ENCODE measurements at places on chromosomes 4 and X.

GRCh38 chr4:5421416-5421815 lies 286.9 kb downstream of the EVC2 start:
- DNase-seq = no peak

DNA sequence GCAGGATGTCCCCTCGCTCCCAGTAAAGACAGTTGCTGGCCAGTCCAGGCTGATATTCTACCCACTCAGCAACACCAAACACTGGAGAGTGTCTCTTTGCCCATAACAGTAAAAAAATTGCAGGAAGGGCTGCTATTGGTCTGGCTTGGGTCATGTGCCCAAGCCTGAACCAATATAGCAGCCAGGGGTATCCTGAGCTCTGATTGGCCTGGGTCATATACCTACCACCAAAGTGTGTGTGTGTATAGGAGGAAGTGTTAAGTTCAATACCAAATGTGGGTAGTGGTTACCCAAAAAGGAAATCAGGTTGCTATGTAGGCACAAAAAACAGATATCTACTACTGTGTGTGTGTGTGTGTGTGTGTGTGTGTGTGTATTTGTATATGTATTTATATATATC lies 373.2 kb downstream of the BCOR start:
- no peak for DNase-seq

- no peak for DNase-seq
Measured at GRCh38 chr4:51942108-51942832, 77.9 kb downstream of the LRRC66 start.

DNA sequence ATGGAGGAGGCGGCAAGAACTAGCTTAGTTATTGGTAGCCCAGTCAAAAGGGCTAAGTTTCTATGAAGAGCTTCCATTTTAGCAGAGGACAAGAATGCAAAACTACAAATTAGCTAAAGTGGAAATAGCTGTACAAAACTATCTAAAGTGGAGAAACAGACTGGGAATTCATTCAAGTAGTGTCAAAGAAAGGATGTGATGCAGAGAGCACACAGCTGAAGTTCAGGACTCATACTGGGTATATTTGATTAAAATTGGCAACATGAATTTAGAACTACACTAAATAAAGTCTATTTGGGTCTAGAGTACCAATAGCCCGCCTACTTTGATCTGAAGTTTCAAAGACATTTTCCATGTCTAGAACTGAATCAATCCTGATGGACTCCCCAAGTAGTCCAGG lies 33.1 kb upstream of the GNRHR start:
- no peak for DNase-seq

DNA sequence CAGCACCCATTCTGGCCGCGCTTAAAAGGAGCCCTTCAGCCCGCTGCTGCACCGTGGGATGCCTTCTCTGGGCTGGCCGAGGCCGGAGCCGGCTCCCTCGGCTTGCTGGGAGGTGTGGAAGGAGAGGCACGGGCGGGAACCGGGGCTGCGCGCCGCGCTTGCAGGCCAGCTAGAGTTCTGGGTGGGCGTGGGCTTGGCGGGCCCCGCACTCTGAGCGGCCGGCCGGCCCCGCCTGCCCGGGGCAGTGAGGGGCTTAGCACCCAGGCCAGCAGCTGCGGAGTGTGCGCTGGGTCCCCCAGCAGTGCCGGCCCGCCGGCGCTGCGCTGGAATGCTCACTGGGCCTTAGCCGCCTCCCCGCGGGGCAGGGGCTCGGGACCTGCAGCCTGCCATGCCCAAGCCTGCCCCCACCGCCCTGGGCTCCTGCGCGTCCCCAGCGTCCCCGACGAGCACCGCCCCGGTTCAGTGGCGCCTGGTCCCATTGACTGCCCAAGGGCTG lies 111.3 kb downstream of the PCDH18 start:
- no peak for DNase-seq

GRCh38 chr4:71377561-71377960 lies 38.7 kb downstream of the SLC4A4 start:
- DNase-seq = no peak

DNA sequence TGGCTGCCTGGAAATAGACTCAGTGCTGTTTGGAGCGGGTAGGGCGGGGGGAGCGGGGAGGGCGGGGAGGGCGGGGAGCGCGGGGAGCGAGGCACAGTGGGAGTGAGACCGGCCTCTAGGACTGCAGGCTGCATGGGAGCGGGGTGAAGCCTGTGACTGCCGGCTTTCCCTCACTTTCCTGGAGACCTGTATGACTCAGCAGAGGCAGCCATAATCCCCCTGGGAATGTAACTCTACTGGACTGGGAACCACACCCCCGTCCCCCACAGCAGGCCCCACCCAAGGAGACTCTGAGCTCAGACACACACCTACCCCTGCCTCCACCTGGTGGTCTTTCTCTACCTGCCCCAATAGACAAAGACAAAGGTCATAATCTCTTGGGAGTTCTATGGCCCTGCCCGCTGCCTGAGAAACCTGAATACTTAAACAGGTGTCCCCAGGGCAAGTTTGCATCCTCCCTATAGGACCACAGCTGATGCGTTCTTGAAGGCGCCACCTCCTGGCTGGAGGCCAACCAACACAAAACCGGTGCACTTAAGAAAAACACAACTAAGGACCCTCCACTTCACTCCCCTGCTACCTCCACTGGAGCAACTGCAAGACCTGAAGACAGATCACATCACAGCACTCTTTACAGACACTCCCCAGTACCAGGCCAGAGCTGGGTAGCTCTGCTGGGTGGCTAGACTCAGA lies 18.0 kb downstream of the HDAC8 start:
- no peak for DNase-seq

GRCh38 chr4:144451766-144452450 lies 194.0 kb upstream of the HHIP start:
- no peak for DNase-seq

DNA sequence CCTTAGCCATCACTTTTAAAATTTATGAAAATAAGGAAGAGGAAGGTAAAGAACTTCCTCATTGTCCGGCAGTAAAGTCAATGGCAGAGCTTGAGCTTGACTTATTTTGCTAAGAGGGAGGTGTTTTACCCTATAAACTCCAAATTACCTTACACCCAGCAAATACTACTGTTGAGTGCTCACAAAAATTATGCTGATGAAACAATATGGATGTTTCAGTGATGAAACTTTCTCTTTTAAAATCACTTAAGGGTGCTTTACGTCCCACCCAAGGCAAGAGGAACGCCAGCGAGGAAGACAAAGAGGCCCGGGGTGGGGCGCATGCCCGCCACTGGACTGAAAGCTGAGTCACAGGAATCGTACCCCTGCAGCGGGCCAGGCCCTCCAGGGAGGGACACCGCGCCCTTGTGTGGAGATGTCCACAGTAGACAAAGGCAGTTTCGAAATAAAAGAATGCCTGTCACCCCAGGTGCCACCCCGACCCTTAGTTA lies 560 bp upstream of the TMSB4X start:
- peak; percentile 78 for DNase-seq

DNA sequence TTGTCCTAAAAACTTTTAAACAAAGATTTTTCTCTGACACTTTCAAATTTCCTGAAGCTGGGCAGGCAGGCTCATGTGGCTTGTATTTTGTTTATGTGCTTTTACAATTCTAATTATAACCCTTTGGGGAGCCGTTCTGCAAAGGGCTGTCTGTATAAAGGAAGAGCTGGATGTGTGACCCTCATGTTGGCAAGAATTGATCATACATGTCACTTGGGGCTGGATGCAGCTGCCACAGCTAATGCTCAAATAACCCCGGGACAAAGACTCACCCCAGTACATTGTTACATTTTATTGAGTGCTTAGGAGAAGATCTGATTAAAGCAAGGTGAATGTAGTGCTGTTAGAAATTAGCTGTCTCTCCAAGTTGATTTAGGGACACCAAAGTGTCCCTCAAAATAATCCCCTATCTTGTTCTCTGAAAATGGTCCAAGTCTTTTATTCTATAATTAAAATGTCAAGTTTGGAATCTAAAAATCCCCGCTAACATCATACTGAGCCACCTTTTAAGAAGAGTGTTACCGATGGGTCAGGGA lies 13.0 kb upstream of the DAPP1 start:
- no peak for DNase-seq

DNA sequence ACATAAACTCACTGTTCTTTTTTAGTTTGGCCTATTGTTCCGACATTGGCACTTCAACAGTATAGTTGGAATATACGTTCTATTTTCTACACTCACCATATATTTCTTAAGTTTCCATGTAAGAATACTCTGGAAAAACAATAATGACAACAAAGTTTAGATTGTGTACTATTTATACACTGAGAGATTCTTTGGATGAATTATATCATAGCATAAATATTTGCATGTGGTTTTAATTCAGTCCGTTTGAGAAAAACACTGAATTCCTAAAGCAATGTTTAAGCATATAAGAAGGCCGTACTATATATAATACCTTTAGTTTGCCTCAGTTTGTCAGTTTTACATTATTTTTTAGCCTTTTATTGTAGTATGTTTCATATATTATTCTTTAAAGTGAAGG lies 82.4 kb downstream of the RAP1GDS1 start:
- DNase-seq = no peak

GRCh38 chrX:80306007-80306406 lies 114.2 kb upstream of the TENT5D start:
- DNase-seq = no peak

GRCh38 chrX:100090931-100091330 lies 319.1 kb downstream of the PCDH19 start:
- no peak for DNase-seq

DNA sequence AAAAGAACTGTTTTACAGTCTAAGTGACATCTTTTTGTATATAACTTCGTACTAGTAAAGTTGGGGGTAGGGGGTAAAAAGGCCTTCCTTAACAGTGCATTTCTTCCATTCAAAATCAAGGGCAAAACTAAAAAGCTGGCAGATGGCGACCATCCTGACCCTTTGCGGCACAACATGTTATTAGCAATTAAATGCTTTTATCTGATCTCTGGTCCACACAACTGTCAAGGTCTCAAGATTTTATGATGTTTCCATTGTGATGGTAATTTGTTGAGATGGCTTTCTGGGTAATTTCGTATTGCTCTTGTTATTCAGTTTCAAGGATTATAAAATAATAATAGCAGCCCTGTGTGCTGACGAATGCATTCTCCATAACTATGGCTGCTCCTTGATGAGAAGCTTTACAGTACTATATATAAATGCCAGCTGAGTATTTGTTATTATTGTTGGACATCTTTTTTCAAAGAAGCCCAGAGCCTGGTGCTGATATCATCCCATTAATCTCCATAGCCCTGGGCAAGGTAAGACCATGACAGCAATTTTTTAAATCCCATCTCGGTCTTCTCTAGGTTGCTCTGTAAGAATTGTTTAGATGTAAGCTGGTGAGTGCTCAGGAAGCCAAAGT lies 89.5 kb downstream of the CBR4 start:
- no peak for DNase-seq

- DNase-seq = no peak
Measured at GRCh38 chr4:185786422-185786821, 25.6 kb downstream of the SORBS2 start.

- DNase-seq = no peak
Measured at GRCh38 chr4:7055111-7055989, 12.2 kb downstream of the TADA2B start.

DNA sequence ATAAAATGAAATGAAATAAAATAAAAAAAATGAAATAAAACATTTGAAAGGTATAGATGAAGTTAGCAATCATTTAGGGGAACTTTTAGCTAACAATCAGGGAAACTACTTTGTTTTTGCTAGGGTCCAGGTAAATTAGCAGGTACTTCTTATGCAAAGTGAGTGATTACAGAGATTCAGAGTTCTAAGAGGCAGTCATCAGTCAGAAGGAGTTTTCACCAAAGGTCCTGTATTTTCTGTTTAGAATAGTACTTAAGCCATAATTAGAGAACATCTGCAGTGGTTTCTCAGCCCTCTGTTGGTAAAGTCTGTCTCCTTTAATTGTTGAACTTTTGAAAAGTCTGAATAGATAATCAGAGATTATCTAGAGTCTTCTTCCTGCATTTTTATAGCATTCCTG lies 50.6 kb downstream of the STIM2 start:
- no peak for DNase-seq

DNA sequence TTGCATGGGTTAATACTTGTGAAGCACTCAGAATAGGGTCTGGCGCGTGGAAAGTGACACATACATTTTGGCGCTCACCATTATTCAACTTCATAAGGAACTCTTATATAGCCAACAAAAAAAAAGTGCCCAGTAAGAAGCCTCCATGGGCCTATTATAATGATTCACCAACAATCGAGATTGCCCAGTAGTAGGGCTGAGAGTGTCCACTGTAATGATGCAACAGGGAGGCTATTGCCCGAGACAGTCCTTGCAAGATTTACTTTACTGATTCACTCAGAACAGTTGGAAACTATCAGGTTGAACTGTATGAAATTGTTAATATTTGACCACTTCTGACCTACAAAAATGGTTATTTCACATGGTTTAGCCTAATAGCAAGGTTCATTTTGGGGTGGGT lies 86.0 kb downstream of the PJA1 start:
- no peak for DNase-seq

- DNase-seq = no peak
Measured at GRCh38 chr4:89134775-89135319, 23.5 kb downstream of the TIGD2 start.

GRCh38 chrX:97849951-97850350 lies 966.2 kb downstream of the RPA4 start:
- DNase-seq = no peak

DNA sequence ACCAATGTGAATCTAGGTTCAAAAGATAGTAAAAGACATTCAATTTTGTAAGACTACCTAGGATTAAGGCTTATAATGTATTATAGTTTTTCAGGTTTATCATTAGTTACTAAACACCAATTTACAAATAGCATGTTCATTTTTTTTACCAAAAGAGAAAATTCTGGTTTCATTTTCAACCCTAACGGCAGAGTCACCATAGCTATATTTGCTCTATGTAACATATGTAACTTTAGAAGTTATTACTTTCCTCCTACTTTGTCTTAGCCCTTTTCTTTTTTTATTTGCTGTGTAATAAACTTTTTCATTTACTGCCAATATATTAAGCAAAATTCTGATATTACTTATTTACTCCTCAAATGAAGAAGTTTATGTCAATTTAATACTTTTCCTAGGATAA lies 639.6 kb downstream of the ARAP2 start:
- no peak for DNase-seq

DNA sequence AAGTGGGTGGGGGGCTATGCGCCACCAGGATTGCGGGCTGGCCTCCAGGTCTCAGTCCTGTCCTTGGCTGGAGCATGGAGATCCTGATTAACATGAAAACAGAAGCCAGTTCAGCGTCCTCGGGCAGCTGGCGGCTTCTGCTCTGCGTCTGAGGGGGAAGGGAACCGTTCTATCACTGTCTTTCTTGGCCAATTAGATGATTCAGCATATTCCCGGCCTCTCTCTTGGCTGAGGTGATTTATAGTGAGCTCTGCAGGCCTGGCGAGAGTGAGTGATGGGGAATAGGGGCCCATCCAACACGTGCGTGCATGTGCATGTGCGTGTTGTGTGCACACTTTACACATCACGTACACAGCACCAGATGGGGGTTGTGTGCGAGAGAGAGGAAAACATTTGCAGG lies 145.8 kb upstream of the ATP6AP2 start:
- peak; percentile 49 for DNase-seq

DNA sequence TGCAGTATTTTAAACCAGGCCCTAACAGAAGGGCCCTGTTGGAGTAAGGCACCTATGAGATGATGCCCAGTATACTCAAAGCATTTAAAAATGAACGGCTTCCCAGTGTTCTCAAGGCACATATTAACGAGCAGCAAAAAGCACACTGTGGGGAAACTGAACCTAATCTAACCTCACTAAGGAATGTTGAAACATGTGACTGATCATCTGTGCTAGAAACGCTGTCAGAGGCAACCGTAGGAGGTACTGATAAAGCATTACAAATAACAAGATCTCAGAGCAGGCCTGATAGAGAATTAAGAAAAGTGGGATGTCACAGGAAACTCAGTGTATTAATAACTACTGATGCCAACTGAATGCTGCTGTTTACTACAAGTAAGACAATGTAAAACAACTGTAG lies 24.0 kb downstream of the ASB9 start:
- DNase-seq = no peak
